ENCODE measurements at places on chromosomes 2 and 18. TPM values are rescaled to one million over a fixed set of nuclear protein-coding genes. Genes with fewer than 3 reads are reported as not detected.

DNA sequence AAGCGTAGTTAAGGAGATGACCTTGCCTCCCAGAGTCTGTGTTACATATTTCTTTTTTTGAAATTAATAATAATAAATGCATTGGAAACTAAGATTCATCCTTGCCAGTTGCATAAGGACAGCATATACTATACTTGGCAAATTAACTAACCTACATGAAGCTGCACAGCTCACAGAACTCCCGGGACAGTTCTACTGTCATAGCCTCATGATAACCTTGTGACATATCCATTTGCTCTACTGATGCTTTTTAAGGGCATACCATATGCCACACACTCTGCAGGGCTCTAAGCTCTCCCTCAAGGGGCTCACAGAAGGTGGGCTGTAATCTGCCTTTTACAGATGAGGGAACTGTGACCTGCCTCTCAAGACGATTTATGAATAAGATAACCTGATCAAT is 3.8 kb downstream of the ITGB1BP1 start:
- DNase-seq: no peak

GRCh38 chr2:30684026-30684425 is 123.2 kb downstream of the CAPN13 start:
- no peak for DNase-seq

GRCh38 chr18:57149051-57149450 is 2.2 kb downstream of the BOD1L2 start:
- DNase-seq: no peak

DNA sequence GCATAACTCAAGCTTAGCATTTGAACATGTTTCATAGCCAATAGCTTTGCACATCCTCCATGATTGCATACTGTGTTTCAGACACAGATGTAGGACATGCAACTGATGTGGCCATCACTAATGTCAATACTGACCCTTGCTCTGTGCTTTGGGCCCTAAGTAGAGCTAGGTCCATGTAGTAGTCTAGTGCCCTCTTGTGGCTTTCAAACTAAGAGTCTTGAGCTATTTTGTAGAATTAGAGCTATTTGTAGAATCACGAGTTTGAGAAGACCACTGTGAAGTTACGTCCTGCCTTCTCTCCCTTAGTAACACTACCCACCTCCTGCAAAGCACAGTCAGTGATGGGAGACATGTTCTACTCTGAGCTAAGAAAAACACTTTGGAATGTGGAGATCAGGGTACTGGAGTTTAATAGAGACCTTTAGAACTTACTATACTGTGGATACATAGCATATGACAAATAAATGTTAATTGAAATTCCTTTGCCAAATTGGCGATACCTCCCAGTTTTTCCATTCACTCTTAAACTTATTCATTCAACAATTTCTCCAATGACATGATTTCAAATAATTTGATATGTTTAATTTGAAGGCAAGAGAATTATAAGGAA is 306.5 kb upstream of the TNP1 start:
- DNase-seq: no peak

- no peak for DNase-seq
Measured at GRCh38 chr2:12316476-12316875, 400.3 kb upstream of the TRIB2 start.

- DNase-seq: no peak
Measured at GRCh38 chr2:232927793-232928550, 57.9 kb downstream of the SNORC start.

DNA sequence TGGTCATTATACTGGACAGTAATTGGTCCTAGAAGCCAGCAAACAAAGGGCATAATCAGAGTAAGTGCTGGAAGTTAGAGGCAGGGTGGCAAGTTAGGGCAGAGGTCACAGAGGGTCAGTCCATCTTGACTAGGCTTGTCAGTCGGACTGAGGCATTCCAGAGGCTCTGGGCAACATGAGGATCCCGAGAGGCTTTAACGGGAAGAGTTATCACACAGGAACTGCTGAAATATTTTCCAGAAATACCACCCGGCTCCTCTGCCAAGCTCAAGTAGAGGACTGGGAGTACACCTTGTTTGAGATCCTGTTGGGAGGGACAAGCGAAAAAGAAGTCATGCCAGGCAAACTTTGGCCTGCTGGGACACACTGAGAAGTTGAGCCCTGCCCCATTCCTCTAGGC is 13.7 kb downstream of the C2orf81 start:
- DNase-seq: no peak

- DNase-seq: no peak
Measured at GRCh38 chr2:205929246-205929942, 156.6 kb downstream of the INO80D start.

DNA sequence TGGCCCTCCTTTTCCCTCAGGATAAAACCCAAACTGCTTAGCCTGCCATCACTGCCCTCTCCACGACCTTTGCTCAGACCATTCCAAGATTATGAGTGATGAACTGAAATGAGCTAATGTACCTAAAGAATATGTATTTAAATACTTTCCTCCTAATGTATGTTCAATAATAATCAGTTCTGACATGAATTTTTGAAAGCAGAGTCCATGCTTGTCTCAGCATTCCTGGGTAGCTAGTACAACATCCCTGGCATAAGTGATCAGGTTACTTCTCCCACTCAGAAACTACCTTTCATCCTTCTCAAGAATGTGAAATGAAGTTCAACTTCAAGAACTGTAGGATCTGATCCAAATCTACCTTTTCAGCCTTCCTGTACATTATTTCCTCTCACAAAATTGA is 103.6 kb downstream of the UNC80 start:
- DNase-seq: no peak

GRCh38 chr2:236568068-236568921 is 1.3 kb upstream of the ACKR3 start:
- peak; percentile 69 for DNase-seq

GRCh38 chr18:67710639-67711038 is 194.1 kb upstream of the DSEL start:
- no peak for DNase-seq

GRCh38 chr2:232658217-232658785 is 24.9 kb downstream of the EFHD1 start:
- no peak for DNase-seq

DNA sequence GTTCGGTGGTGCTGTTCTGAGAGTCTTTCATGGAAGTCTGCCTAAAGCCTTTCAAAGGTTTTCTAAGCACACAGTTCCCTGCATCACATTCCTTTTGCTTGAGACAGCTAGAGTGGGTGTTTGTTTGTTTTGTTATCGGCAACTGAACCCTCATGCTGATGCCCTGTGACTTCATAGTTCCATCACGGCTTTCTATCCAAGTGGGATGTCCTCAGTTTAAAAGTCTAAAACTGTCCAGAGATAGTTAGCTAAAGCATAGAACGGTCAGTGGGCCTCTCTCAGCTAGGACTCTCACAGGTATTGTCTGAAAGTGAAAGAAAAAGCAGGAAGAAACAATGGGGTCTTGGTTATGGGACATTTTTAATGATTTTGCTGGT is 337.3 kb downstream of the OSR1 start:
- DNase-seq: no peak

GRCh38 chr2:170339750-170340692 is 162.1 kb downstream of the MYO3B start:
- no peak for DNase-seq

Gene KCNS3
- 28.7 TPM for total RNA-seq

Gene HOXD11
- total RNA-seq: not detected

Gene IL18RAP
- total RNA-seq: 6.8 TPM

Gene GRHL1
- 6.5 TPM for total RNA-seq

Gene TFCP2L1
- total RNA-seq: 19.2 TPM

Gene LIPG
- total RNA-seq: 3.7 TPM

Gene ADD2
- total RNA-seq: 2.1 TPM

Gene MAP3K20
- 40.8 TPM for total RNA-seq
